Stimulated activated CD4-positive, alpha-beta T cell treated with anti-CD3 and anti-CD28 coated beads, Interleukin-15, amount 100 ng/mL, for 1 hour (primary cell): ENCODE measurements at places on chromosomes 4 and X.

DNA sequence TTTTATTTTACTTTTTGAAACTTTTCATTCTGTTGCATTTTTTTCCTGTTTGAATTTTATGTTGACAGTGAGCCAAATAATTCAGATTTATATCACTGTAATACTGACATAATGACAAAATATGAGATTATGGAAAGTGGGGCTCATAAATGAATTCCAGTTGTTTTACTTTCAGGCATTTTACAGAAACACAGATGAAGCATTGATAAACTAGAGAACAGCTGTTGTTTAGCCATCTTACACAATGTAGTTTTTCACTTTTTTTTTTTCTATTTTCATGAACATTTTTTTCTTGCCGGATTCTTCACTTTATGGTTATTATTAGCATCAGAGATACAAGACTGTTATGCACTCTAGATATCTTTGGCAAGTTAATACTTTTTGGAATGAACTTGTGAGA, 91.7 kb upstream of the PAQR3 start:
- no peak for DNase-seq

- no peak for DNase-seq
Observed at GRCh38 chr4:118033148-118034052, 886 bp upstream of the NDST3 start.

- DNase-seq: no peak
Observed at GRCh38 chr4:71404049-71404448, 65.2 kb downstream of the SLC4A4 start.

DNA sequence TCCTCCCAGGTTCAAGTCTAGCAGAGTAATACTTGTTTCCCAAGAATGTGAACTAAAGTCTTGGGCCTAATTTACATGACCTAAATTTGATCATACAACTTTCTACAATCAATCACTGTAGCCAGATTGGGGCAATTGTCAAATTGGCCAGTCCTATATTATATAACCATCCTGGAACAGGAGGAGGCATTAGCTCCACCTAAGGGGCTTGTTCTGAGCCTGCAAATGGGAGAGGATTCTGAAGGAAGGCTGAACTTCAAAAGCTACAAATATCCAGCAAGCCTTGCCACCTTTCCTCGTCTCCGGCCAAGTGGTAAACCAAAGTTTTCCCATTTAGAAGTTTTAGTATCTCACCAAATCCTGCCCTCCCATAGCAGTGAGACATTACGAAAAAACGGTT, 1289.6 kb upstream of the TENM3 start:
- DNase-seq: no peak

GRCh38 chr4:20359692-20360091, 108.0 kb downstream of the SLIT2 start:
- no peak for DNase-seq

- DNase-seq: no peak
Observed at GRCh38 chr4:84878090-84878489, 88.4 kb downstream of the WDFY3 start.

DNA sequence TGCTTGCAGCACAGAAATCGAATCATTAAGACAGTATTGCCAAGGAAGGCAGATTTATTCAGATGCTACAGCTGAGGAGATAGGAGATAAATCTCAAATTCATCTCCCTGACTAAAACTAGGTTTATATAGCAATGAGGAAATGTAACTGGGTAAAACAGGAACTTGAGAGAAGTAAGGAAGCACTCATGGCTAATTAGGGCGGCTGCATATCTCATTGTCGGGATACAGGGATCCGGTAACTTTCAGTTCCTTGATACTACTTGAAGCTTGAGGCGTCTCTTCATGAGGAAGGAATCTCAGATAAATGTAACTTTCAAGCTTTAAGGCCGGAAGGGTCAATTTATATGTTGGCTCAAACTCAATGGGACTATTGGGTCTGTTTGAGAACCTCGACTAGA, 129.2 kb upstream of the WDR1 start:
- no peak for DNase-seq

DNA sequence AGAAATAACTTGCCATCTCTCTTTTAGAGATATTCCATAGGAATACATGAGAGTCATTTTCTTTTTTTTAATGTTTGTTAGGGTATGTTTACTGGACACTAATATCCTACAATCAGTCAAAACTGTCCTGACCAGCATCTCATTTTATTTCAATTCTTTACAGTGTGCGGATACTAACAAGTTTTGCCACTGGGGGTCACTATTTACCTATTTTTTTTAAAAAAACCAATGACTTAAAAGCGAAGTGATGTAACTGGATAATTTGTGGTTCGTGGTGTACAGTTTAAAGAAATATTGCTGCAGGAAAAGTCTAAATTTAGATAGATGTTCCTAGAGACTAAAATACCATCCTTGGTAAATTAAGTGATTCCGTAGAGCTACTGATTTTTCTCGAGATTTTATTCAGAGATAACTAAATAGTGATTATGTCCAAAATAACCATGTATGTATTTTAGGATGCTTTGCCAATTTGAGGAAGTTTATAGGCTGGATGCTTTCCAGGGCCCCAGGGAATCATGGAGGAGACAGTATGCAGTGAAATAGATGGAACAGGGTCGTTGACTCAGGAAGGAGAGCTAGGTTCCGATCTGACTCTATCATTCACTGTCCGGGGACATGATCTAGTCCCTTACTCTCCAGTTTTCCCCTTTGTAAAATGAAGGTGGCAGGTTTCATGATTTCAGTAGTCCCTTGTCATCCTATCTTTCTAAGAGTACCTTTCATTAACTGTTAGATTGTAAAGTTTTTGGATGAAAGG, 34.0 kb upstream of the GNPDA2 start:
- DNase-seq: no peak

DNA sequence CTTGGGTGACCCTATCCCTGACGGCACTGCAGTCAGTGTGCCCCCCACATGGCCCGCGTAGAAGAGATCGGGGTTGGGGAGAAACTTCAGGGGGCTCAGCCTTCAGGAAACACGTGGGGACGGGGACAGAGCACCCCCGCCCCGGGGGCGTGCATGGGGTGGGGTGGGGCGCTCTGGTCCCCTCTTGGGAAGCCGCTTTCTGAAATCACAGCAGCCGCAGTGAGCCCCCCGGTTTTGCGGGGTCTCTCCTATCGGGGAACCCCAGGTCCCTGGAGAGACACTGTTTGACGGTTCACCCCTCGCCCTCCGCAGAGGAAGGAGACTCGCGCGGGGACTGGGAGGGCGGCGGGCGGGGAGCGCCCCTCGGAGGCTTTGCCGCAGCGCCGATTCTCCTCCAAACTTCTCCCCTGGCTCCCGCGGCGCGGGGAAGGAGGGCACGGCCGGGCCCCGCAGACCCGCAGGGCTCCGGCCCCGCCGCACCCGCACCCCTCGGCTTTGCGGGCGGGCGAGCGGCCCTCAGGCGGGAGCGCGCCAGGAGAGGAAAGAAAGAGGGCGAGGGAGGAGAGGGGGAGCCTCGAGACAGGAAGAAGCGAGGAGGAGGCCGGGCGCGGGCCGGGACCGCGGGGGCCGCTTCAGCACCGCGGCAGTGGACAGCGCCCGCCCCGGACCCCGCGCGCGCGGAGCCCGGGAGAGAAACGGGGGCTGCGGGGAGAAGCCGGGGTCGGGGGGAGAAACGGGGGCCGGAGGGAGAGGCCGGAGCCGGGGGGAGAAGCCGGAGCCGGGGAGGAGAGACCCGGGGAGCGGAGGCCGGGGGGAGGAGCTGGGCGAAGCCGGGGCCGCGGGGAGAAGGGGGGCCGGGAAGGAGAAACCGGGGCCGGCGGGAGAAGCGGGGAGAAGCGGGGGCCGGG, 612 bp downstream of the CPLX1 start:
- no peak for DNase-seq

DNA sequence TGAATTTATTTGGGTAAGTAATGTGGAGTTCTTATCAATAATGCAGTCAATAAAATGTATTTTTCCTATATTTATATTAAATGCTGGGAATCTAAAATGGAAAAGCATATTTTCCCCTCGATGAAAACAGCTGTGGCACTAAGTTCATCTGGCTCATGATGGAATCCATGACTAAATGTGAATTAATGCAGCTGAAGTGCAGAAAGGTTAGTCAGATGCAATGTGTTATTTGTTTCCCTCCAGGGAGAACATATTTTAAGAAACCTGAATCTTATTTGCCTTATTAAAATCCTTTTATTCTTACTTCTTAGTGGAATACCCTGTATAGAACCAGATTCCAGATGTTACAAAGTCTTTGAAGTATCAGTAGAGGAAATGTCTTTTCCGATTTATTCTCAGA, 247.9 kb downstream of the ARHGAP24 start:
- DNase-seq: no peak

GRCh38 chr4:56653461-56654237, 27.4 kb downstream of the HOPX start:
- DNase-seq: no peak

DNA sequence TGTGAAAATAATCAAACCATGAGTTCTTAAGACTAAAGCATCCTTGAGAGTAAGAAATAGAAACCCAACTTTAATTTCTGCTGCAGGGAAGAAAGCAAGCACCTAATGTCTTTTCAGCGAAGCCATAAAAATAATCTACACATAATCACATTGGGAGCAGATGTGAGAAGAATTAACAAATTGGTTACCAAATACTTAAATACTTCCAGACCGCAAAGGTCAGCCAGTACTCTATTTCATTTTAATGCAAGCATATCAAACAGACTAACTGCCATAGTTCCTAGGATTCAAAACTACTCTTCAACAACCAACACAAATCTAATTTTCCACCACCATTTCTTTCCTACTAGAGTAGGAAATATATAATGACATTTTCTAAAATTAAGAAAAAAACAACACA, 144.8 kb upstream of the SLIT2 start:
- DNase-seq: no peak

GRCh38 chr4:57291911-57292310, 181.7 kb upstream of the IGFBP7 start:
- DNase-seq: no peak

DNA sequence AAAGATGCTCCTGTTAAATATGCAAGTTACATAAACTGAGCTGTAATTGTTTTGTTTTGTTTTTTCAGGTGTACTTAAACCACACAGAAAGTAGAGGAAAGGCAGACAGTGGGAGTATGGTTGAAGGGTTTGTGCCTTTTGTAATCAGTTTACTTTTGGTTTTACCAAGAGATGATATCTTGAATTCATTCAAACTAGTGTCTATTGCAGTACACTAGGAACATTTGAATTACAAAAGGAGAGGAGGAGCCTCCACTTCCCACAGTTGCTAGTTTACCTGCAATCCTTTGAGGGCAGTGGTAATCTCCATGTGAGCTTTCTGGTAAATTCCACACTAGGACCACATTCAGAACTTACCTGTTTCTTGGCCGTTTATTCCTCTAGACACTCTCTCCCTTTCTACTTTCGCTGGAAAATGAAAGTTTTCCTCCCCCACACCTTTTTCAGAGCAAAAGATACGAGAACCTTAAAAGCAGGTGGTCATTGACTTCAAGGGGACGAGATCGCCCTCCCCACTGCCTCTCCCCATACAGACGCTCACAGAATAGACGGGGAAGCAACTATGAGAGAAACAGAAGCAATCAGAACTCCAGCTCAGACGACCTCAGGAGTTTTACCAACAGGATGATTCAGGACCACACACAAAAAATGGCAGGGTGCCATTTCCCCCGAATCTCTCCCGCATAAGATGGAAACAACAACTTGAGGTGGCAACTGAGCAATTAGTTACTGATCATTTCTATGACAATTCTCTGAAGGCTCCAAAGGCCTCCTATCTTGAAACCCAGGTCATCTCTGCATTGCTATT, 3.3 kb downstream of the RBM47 start:
- DNase-seq: no peak

GRCh38 chr4:31275906-31276305, 555.7 kb downstream of the PCDH7 start:
- DNase-seq: no peak

- DNase-seq: no peak
Observed at GRCh38 chrX:22987452-22987851, 12.3 kb upstream of the DDX53 start.

DNA sequence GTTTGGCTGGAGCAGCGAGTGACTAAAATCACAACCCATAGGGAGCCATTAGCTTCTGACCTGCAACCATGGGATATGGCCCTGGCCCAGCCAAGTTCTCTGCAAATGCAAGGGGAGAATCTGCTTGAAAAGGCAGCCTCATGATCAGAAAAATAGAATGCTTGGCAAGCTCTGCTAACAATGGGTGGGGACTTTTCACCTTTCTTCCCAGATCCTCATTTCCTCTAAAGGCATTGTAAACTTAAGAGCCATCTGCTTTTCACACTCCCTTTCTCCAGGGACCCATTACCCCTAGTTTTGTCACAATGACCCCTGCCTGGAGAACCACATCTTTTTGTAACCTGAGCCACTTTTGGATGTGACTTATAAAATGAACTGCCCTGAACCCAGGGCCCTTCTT, 104.3 kb downstream of the PARM1 start:
- no peak for DNase-seq

DNA sequence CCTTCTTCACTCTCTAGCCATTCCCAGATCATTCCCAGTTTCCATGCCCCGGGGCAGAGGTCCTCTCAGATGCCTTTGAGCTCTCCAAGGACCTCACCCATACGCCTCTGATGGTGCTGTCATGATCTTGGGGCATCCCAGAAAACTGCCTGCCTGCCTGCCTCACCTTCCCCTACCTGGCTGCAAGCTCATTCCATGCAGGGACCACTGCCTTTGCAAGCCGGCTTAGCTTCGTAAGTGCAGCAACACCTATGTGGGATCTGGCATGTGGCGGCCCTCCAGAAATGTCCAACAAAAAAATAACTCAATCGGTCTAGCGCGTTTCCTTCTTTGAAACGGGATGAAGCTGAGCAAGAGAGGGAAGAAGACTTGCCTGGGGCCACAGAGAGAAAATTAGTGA, 53.0 kb downstream of the C4orf50 start:
- DNase-seq: no peak

GRCh38 chr4:36123906-36124305, 120.4 kb downstream of the ARAP2 start:
- DNase-seq: no peak

DNA sequence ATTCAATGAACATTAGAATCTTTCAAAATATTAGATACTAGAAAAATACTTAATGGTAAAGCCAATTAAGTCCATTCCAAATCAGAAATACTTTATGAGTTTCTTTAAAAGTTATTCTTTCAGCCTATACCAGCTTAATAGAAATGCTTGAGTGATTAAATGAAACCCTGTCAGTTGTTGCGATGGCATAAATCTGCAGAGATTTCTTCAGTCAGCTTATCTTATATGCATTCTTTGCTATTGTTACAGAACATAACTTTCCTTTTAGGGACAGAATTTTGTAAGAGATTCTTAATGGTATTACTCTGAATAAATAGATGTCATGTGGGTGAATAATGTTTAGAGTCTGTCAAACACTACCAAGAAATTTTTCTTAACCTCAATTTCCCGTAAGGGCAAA, 325.0 kb upstream of the HAND2 start:
- DNase-seq: no peak

GRCh38 chrX:69066966-69067525, 98.2 kb downstream of the PJA1 start:
- DNase-seq: no peak

GRCh38 chrX:38561951-38562719, 793 bp downstream of the TSPAN7 start:
- no peak for DNase-seq

- no peak for DNase-seq
Observed at GRCh38 chr4:95190751-95191436, 357.9 kb downstream of the UNC5C start.

- no peak for DNase-seq
Observed at GRCh38 chr4:98374643-98375042, 113.5 kb downstream of the RAP1GDS1 start.
